ENCODE measurements at places on chromosomes 16 and 17.

- no peak for DNase-seq
These were observed 2.7 kb upstream of the ZNF594 start for GRCh38 chr17:5194346-5194745.

GRCh38 chr16:48444574-48444973 is 59.4 kb upstream of the SIAH1 start:
- no peak for DNase-seq

DNA sequence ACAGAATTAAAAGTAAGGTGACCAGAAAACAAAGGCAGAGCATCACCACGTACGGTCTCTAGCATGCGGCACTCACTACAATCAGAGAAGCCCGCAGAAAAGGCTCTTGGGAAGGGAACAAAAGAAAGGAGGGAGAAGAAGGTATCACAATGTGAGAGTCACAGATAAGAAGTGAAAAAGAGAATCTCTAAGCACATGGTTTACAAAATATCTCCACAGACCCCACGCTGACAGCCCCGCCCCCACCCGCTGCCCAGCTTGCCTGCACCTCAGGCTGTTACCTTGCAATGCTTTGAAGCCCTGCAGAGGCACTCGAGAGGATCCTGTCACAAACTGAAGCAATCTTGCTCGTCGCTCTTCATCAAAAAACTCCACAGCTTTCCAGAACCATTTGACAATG is 40.5 kb downstream of the CEP95 start:
- no peak for DNase-seq

GRCh38 chr17:57158325-57158724 is 73.3 kb downstream of the AKAP1 start:
- DNase-seq: no peak

DNA sequence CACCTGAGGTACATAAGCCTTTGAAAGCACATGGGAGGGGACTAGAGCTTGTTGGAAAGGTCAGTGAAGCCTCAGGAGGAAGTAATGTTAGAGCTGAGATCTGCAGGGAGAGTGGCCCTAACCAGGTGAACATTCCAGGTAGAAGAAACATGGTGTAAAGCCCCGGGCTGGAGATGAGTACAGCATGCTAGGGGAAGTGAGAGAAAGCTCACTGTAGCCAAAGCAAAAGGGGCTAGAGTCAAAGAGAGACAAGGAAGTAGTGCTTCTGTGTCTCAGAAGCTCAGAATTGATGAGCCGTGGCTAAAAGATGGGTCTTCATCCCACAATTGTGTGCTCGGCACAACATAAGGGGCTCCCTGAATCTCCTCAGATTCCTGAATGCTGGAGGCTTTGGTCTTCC is 481.8 kb downstream of the XYLT1 start:
- DNase-seq: no peak

DNA sequence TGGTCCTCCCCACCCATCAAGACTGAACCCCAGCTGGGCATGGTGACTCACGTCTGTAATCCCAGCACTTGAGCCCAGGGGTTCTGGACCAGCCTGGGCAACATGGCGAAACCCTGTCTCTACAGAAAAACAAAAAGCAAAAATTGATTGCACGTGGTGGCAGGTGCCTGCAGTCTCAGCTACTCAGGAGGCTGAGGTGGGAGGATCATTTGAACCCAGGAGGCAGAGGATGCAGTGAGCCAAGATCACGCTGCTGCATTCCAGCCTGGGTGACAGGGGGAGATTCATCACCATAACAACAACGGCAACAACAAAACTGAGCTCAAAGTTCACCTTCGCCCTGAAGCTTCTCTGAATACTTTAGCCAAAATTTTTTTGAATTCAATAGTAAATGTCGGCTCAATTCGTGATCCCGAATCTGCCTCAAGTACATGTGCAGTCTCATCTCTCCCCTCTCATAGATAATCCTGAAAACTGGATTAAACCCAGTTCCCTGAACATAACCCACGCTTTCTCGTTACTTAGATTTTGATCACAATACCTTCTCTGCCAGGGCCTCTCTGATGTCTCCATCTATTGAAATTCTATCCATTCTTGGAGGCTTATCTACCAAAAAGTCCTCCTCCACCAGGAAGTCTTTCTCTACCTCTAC is 13.5 kb upstream of the MYH10 start:
- no peak for DNase-seq

DNA sequence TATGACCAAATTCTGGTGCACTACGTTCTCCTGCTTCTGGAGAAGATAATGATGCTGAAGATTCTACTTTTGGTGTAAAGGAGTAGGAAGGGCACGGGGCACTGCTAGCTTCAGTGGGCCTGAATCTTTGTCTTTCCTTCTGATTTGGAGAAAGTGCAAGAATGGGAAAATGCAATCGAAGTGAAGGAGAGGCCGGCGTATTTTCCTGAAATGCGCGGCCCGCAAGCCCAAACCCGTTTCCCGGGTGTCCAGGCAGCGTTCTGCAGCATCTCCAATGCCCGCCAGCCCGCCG is 372 bp upstream of the NDE1 start:
- DNase-seq: no peak

GRCh38 chr17:66783656-66784381 is 51.1 kb upstream of the CACNG5 start:
- DNase-seq: no peak

DNA sequence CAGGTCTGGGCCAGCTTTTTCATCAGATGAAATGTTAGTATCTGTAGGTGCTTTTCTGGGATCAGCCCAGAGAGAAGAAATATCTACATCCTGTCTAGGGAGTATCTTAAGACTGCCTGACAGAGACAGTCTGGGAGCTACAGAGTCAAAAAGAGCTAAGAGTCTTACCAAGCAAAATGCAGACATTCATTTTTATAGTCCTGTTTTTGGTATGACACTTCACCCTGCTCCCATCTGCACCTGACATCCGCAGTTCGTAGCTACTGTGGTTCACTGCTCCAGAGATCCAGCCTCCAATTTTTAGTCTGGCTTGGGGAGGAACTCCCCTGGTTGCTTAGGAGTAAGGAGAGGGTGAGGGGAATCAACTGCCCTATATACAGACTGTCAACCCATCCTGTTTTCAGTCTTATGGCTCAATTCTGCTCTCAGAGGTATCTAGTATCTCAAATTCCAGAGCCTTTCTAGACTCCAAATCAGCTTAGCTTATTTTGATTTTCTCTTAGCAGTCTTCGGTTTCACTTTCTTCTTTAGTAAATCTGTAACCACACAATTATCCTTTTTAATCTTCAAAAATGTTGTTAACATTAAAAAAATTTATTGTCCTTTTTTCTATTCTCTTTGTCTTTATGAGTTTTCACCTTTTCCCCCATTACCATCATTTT is 97.8 kb downstream of the TMEM100 start:
- DNase-seq: no peak

GRCh38 chr17:32335687-32336086 is 6.3 kb downstream of the C17orf75 start:
- no peak for DNase-seq

DNA sequence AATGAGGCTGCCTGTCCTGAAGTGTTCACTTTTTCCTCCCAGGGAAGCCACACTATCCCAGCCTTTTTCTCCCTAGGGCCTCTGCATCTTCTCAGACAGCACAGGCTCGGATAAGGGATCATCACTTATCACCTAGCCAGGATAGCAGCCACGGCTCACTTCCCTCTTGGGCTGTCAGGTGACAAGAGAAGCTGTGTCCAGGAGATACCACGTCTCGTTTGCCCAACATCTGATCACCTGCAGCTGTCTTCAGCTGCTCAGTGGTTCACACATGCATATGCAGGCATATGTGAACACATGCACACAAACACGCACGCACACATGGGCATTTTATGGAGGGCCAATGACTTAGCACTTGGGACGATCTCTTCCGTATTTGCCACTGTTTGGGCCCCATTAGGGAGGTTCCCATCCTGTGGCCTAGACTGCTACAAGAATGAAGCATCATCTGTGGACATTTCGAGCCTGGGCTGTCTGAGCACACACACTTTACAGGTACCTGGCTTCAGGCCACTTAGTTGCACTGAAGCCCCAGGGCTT is 32.4 kb upstream of the ADORA2B start:
- DNase-seq: no peak

DNA sequence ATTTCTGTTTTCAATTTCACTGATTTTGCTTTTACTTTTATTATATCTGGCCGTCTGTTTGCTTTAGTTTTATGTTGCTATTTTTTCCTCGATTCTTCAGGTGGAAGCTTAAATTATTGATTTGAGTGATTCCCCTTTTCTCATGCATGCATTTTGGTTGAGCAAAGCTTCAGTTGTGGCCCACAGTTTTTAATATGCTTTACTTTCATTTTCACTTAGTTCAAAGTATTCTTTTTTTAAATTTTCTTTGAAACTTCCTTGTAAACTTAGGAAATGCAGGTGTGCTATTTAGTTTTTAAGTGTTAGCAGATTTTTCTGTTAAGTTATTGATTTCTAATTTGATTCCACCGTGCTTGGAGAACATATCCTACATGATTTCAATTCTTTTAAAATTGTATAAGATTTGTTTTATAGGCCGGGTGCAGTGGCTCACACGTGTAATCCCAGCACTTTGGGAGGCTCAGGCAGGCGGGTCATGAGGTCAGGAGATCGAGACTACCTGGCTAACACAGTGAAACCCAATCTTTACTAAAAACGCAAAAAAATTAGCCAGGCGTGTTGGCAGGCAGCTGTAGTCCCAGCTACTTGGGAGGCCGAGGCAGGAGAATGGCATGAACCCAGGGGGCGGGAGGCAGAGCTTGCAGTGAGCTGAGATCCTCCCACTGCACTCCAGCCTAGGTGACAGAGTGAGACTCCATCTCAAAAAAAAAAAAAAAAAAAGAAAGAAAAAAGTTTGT is 531.2 kb downstream of the KIF2B start:
- DNase-seq: no peak

- DNase-seq: no peak
These were observed 237.5 kb upstream of the NLRP1 start for GRCh38 chr17:5821803-5822202.

DNA sequence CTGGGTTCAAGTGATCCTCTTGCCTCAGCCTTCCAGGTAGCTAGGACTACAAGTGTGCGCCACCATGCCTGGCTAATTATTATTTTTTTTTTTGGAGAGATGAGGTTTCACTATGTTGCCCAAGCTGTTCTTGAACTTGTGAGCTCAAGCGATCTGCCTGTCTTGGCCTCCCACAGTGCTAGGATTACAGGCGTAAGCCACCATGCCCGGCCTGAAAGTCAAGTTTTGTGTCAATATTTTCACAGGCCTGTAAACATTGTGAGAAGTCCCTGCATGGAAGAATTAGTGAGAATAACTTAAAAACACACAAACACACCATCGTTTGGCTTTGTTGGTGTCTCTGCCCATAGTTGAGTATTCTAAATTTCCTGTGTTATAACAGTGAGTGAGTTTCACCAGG is 22.2 kb downstream of the NUP85 start:
- no peak for DNase-seq

- no peak for DNase-seq
These were observed 19.3 kb upstream of the ARHGAP44 start for GRCh38 chr17:12769981-12770380.

GRCh38 chr17:9801505-9801904 is 10.1 kb upstream of the DHRS7C start:
- no peak for DNase-seq

DNA sequence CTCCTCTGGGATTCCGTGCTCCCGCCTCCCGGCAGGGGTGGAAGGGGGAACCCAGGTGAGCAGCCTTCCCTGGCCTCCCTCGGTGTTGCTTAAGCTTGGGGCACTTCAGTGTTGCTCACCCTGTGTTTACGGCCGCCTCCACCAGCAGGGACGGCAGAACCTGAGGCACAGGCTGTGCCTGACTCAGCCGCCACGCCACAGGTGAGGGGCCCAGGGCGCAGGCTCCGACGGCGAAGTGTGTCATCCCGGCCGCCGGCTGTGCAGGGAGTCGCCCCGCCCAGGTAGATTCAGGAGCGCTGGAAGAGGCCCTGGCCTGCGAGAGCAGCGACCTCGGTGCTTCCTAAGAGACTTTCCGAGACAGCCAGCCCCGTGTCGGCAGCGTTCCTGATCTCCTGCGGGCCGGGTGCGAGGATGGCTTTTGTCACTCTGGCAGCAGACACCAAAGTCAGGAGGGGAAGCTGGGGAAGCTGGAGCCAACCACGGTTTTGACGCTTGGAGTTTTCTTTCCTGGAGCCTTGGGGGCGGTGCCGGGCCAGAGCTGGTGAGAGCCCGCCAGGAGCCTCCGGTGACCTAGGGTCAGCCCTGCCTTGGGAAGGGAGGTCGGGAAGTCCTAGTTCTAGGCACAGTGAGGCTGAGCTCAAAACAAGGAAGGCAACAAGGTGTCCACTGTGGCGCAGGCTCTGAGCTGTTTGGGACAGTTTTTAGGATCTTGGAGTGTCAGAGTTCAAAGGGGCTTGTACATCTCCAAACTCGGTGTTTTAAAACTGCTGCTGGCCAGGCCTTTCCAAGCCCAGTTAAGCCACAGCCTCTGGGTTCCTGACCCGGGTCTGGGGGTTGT is 2.1 kb downstream of the GSE1 start:
- no peak for DNase-seq

GRCh38 chr16:54180421-54181359 is 105.9 kb downstream of the IRX3 start:
- no peak for DNase-seq

GRCh38 chr16:78122774-78123315 is 23.4 kb downstream of the WWOX start:
- DNase-seq: no peak

DNA sequence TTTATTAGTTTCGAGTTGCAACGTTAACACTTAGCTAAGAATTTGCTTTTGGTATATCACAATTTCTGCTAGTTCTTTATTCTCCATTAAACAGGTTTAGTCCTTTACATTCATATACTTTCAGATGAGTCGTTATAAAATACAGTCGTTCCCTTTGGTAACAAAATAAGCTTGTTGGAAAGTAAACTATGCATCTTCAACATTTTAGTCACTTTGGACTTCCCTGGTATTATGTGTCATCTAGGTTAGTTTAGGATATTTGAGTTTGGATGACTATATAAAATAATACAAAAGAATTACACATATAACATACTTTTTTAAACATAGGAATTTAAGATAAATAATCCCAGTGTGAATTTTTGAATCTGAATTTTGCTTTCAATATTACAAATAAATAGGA is 351.5 kb downstream of the BCAS3 start:
- no peak for DNase-seq

DNA sequence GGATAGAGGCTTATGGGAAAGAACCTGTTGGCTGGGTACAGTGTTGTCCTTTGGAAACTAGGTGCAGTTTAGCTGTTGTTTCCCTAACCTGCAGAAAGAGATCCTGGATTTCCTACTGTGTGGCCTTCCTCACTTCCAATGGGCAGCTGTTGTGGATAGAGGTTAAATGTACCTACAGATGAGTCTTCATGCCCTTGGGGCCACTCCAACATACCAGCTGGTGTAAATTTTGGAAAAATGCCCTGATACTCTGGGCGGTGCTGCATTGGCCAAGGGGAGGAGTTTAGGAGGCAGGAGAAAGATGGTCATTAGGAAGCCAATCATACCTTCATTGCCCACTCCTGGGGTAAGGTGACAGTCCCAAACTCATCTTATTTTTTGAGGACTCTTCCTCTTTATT is 70.2 kb downstream of the SNX11 start:
- no peak for DNase-seq

Measured in NT2/D1 (cell line).